Keratinocyte (primary cell): ENCODE measurements at places on chromosomes 4 and X.

- no peak for DNase-seq
Measured at GRCh38 chr4:29319663-29320340, 1400.4 kb upstream of the PCDH7 start.

DNA sequence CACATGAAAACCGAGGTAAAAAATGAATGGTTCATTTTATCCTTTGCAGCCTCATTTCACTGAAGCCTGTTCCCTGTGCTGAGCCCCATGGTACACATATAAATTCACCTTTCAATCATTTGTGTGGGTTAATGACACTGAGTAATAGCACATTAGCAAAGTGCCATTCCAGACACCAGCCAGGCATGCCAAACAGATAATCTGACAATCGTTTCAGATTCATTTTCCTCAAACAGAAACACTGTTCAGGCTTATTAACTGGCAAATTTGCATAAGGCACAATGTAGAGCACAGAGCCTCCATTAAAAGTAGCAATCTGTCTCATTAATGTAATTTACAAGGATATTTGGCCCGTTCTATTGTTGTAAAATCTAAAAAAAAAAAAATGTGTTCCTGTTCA, 76.2 kb downstream of the UNC5C start:
- no peak for DNase-seq

GRCh38 chrX:48696909-48697727, 584 bp downstream of the SUV39H1 start:
- DNase-seq = no peak

- no peak for DNase-seq
Measured at GRCh38 chr4:183105092-183105491, 6.0 kb downstream of the WWC2 start.

DNA sequence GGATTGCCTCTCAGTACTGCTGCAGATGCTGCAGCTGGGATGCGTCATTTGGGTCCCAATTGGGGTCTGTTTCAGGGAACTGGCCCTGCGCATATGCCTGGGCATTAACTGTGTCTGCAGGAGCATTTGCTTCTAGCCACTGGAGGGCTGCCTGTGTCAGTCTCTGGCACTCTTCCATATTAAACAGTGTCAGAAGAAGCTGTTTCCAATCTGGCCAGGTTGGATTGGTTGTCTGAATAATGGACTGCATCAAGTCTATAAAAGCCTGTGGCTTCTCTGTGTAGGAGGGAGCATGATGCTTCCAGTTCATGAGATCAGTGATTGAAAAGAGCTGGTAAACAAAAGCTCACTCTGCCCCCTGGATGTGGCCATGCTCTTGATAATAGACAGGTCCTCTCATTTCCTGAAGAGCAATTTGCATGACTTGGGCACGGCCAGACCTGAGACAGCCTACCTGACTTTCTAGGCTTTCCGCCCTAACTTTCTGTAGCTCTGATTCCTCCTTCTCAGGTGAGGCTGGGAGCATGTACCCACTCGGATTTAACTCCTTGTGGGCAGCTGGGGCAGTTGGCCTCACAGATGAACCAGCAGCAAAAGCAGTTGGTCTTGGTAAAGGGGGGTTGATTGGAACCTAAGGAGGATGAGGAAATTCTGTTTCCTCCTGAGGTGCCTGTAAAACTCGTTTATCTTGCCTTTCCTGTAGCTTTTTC, 29.2 kb downstream of the SULT1E1 start:
- DNase-seq = no peak

- no peak for DNase-seq
Measured at GRCh38 chr4:82043809-82044137, 330.0 kb downstream of the HNRNPD start.

GRCh38 chrX:151982222-151982621, 7.7 kb upstream of the GABRE start:
- peak; percentile 23 for DNase-seq

DNA sequence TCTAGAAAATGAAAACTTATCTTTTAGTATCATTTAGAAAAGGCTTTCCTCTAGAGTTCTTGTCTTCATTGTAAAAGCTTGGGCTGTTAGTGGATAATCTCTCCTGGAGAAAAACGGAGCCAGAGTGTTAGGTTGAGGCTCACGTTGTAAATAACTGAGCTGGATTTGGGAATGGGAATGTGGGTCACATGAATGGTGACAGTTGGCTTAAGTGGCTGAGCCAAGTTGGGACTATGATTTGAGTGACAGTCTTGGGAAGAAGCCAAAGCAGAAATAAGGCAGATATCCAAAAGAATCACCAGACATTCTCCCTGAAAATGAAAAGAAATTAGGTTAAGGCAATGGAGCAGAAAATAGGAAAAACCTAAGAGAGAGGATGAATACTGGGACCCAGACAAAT, 33.6 kb upstream of the PDGFC start:
- no peak for DNase-seq

GRCh38 chrX:154412468-154412867, 1.1 kb downstream of the TAFAZZIN start:
- no peak for DNase-seq

- no peak for DNase-seq
Measured at GRCh38 chr4:158777423-158778155, 8.8 kb downstream of the FNIP2 start.
